ENCODE measurements at places on chromosomes 5 and 9.

DNA sequence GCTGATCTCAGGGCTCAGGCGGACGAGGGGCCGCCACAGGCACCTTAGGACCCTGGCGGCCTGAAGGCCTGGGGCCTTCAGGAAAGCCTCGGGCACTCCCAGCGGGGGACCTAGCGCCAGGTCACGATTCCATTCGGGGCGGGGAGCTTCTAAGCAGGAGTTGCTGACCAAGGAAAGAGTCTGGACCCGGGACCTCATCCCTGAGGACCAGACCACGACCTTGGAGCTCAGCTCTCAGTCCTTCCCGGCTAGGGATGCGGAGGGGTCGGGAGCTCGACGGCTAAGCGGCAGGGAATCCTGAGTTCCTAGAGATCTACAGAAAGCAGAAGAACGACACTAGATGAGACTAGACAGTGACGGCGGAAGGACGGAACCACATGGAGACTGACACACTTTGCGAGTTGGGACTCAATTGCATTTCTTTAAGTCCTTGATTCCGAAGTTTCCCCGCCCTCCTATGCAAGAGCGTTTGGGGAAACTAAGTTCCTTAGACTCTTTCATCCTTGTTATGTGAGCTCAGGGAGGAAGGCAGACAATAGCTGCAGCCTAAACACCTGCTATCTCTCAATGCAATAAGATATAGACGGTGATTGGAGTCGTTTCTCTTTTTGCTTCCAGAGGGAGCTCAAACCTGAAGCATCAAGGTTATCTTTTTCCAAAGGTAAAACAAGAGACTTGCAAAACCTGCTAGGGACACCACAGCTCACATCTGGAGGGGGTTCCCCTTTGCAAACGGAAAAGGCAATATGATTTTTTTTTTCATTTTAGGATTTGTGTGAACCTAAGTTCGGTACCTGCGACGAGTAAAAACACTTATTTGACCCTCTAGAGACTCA, 9.7 kb downstream of the NR2F1-AS1 start:
- peaks cover 8% of the 10 kb centered on the region for H3K27me3 ChIP-seq
- no peak for DNase-seq
- no peaks in the 10 kb centered on the region for H3K4me1 ChIP-seq
- no peaks in the 10 kb centered on the region for H3K36me3 ChIP-seq
- H3K27ac ChIP-seq: no peak overlapping the region

DNA sequence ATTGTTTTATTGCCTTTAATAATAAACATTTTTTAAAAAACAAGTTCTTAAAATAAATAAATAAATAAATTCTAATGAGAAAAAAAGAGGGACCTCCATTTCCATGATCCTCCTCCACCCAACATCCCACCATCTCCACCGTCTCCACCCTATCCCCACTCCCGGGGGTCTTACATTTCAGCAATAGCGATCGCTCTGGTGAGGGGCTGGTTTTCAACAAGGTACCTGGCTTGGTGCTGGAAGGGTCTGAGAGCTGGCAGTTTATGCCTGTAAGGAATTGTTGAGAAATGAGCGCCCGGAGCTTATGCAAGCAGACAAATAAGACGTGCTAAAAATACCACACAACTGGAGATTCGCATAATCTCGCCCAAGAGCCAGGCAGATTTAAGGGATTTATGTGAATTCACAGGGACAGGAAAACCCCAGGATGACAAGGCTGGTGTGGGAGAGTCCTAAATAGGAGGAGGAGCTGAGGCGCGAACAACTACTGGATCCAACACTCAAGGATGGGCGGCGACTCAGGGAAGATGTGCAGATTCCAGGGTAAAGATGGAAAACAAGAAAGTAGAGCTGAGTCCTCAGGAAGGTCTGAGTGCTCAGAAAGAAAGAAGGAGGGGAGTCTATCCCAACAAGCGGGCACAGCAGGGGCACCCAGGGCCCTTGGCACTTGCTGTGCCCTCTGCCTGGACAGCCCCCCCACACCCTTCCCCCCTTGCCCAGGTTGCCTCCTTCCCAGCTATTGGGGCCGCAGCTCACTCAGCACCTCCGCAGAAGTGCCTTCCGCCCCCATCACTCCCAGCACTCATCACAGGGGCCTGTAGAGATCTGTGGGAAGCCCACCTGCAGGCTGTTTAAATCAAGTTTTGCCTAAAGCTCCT, 27.0 kb downstream of the TRIM14 start:
- H3K27me3 ChIP-seq: no peaks in the 10 kb centered on the region
- no peaks in the 10 kb centered on the region for H3K4me1 ChIP-seq

DNA sequence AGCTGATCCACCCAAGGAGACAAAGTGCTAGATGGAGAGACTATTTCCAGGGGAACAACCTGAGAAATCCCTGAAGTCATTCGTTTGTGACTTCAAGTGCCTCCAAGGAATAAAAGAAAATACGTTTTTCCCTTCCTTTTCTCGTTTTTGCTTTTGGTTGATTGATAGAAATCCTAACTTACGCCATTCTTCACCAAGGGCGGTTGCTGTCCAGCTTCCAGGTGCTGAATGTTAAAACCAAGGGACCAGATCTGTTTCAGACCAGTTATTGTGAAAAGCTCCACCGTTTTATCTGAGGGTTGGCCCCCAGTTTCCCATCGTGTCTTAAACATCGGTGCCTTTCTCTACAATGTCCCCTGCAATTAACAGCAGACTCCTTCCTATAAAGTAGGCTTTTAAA, 600.7 kb upstream of the SGCD start:
- H3K36me3 ChIP-seq: no peaks in the 10 kb centered on the region
- no peaks in the 10 kb centered on the region for H3K4me1 ChIP-seq
- no peak overlapping the region for H3K27ac ChIP-seq
- H3K4me3 ChIP-seq: no peak overlapping the region
- peak; percentile 8 for DNase-seq

- DNase-seq: no peak
- H3K27me3 ChIP-seq: no peaks in the 10 kb centered on the region
- no peaks in the 10 kb centered on the region for H3K36me3 ChIP-seq
- H3K27ac ChIP-seq: no peak overlapping the region
These were observed 5.4 kb upstream of the B4GALT1 start for GRCh38 chr9:33172256-33173238.

DNA sequence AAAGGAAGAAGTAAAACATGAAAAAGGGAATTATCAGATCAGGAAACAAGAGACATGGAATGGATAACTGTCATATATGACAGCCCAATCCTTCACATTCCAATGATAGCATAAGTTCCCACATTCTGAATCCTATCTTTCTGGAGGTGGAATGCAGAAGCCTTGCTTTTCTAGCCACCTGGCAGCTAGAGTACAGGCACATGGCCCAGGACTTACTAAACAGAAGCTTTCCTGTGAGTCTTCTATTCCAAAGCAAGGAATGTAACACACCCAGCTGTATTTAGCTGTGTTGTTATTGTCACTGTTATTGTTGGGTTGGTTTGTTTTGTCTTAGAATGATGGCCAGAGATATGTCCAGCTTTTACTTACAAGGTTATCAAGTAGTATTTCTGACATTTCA, 780.5 kb upstream of the ZNF608 start:
- no peak for DNase-seq
- H3K27ac ChIP-seq: no peak overlapping the region
- no peaks in the 10 kb centered on the region for H3K27me3 ChIP-seq

- H3K27me3 ChIP-seq: no peaks in the 10 kb centered on the region
- no peak overlapping the region for H3K4me3 ChIP-seq
- no peak for DNase-seq
- peaks cover 23% of the 10 kb centered on the region for H3K4me1 ChIP-seq
- H3K27ac ChIP-seq: no peak overlapping the region
These were observed 5.5 kb downstream of the ANAPC2 start for GRCh38 chr9:137182836-137183235.

GRCh38 chr5:8081179-8081578, 212.2 kb downstream of the MTRR start:
- H3K4me1 ChIP-seq: no peaks in the 10 kb centered on the region
- no peaks in the 10 kb centered on the region for H3K27me3 ChIP-seq
- no peak overlapping the region for H3K4me3 ChIP-seq
- no peak for DNase-seq
- no peaks in the 10 kb centered on the region for H3K36me3 ChIP-seq

DNA sequence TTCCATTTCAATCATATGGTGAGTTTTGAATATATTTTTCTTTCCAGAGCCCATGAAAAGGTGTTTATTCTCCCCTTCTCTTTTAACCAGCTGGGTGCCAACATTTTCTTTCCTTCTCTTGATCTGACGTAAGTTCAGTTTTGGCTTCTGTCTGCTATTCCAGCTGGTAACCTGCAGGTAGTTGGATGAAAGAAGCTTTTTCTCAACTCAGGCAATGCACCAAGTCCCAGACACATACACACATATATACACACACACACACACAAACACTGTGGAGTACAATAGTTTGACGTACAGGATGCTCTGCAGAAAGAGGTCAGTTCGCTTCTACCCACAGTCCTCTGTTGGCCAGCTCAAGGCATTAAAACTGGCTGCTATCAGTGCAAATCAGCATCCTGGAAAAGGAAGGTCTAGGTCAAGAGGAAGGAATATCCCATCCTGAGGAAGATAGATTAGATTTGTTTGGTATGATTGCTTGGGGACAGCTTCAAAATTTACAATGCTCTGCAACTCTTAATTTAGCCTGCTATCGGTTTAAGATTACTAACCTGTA, 214.3 kb upstream of the SEMA6A start:
- no peak overlapping the region for H3K4me3 ChIP-seq
- H3K36me3 ChIP-seq: no peaks in the 10 kb centered on the region
- DNase-seq: no peak
- H3K4me1 ChIP-seq: no peaks in the 10 kb centered on the region

DNA sequence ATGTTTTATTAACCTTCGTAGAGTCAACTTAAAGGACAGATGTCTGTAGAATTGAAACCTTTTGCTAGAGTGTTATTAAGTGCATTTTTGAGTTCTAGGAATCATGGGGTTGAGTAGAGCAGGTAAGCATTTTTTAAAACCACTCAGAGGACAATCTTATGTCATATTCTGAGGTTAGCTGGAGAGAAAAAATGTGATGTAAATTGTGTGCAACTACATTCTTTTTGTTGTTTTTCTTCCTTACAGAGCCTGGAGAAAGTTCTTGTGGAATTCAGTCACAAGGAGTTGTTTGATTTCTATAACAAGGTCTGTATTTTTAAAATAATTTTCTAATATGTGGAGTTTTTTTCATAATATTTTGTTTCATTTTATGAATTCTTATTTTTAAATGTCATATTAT, 206.4 kb downstream of the COMMD10 start:
- no peaks in the 10 kb centered on the region for H3K27me3 ChIP-seq
- H3K36me3 ChIP-seq: peaks cover under 1% of the 10 kb centered on the region
- DNase-seq: no peak
- no peaks in the 10 kb centered on the region for H3K4me1 ChIP-seq
- H3K4me3 ChIP-seq: no peak overlapping the region

DNA sequence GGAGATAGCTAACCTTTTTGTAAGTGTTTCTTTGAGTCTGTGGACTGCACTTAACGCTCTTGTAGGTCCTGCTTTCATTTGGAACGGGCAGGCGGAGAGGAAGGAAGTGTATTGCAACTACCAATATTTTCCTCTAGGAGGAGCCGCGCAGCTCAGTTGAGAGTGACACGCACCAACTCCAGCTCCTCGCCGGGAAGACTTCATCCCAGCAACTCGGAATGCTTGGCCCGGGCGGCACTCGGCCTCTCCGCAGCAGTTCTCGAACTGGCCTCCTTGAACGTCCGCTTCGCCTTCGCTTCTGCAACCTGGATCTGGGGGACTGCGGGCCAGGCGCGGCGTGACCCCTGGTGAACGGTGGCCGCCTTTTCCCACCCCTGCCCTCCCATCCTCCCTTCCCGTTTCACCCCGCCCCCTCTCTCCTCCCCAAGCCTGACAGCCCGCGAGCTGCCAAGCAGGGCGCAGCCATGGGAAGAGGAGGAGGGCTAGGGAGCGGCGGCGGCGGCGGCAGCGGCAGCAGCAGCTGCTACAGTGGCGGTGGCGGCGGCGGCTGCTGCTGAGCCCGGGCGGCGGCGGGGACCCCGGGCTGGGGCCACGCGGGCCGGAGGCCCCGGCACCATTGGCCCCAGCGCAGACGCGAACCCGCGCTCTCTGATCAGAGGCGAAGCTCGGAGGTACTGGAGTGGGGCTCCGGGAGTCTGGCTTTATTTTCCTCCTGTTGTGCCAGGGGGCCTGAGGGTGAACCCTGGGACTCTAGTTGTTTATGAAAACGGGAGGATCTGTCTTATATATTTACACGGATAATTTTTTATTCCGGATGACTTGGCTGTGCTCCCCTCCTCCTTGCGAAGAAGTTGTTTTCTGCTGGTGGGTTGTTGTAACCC, at the start of gene GHR:
GHR (plus strand) TSS at position 155 of the 881 bp plus-strand sequence. CDS start 142,436 bp downstream, outside the sequence.
- DNase-seq: no peak
- H3K27ac ChIP-seq: no peak within 1 kb of the TSS
- H3K4me3 ChIP-seq: no peak within 1 kb of the TSS
- H3K4me1 ChIP-seq: no peaks in the 10 kb centered on the region
- H3K27me3 ChIP-seq: no peaks in the 10 kb centered on the region

DNA sequence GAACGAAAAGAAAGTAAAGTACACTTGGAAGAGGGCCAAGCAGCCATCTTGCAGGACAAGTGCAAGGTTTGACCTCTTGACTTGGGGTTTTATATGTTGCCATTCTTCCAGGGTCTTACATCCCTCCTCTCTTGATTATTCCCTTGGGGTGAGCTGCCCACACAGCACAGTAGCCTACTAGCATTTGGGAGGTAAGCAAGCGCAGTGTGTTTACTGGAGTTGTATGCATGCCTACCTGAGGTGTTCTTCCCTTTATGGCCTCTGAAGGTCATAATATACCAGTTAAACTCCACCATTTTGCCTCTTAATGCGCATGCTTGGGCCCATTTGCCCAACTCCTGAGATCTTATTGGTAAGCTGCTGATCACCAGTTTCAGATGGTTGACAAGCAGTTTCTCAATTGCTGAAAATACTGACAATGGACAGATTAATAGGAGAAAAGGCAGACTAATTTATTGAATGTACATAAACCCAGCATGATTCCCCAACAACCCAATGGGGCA, 173.8 kb upstream of the SLC30A5 start:
- H3K4me1 ChIP-seq: no peaks in the 10 kb centered on the region
- H3K4me3 ChIP-seq: no peak overlapping the region
- DNase-seq: no peak
- no peaks in the 10 kb centered on the region for H3K36me3 ChIP-seq

DNA sequence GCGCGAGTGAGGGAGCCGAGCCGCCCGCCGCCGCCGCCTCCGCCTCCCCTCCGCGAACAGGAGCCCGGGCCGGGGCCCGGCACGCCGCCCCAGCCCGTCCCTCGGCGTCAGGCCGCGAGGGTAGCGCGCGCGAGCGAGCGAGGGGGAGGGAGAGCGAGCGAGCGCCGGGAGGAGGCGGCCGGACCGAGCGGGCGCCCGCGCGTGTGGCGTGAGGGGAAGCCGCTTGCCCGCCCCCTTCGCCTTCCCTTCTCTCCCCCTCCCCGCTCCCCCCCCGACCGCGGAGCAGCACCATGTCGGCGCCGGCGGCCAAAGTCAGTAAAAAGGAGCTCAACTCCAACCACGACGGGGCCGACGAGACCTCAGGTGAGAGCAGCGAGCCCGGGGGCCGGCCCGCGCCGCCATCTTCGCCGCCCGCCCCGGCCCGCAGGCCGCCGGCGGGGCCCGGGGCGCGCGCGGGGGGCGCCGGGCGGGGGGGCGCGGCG, 312 bp downstream of the SET start:
- DNase-seq: no peak
- H3K4me1 ChIP-seq: peaks cover 60% of the 10 kb centered on the region
- peak overlapping the region; percentile 38 for H3K4me3 ChIP-seq
- H3K27ac ChIP-seq: peak overlapping the region; percentile 78
- H3K27me3 ChIP-seq: no peaks in the 10 kb centered on the region

Measured in DND-41 (cell line).